Pancreas (tissue), 10 donors: ENCODE measurements at places on chromosomes 11 and 22.

GRCh38 chr11:3660960-3661359 is 10.2 kb downstream of the CHRNA10 start:
- no peak overlapping the region for H3K4me3 ChIP-seq
- DNase-seq: no peak
- no peaks in the 10 kb centered on the region for H3K4me1 ChIP-seq
- H3K27me3 ChIP-seq: no peaks in the 10 kb centered on the region
- no peaks in the 10 kb centered on the region for H3K36me3 ChIP-seq

GRCh38 chr11:45045683-45046471 is 95.2 kb upstream of the TP53I11 start:
- no peak overlapping the region for H3K4me3 ChIP-seq
- H3K27ac ChIP-seq: no peak overlapping the region
- H3K27me3 ChIP-seq: no peaks in the 10 kb centered on the region
- DNase-seq: no peak
- H3K36me3 ChIP-seq: no peaks in the 10 kb centered on the region
- no peaks in the 10 kb centered on the region for H3K4me1 ChIP-seq

GRCh38 chr11:115961159-115962003 is 457.2 kb upstream of the CADM1 start:
- no peaks in the 10 kb centered on the region for H3K4me1 ChIP-seq
- H3K36me3 ChIP-seq: no peaks in the 10 kb centered on the region
- no peaks in the 10 kb centered on the region for H3K27me3 ChIP-seq
- no peak for DNase-seq

- no peak overlapping the region for H3K4me3 ChIP-seq
- H3K27ac ChIP-seq: no peak overlapping the region
- no peaks in the 10 kb centered on the region for H3K36me3 ChIP-seq
Measured at GRCh38 chr22:37163575-37164504, 14.1 kb upstream of the IL2RB start.

- H3K27me3 ChIP-seq: no peaks in the 10 kb centered on the region
- H3K4me3 ChIP-seq: no peak overlapping the region
- no peak overlapping the region for H3K27ac ChIP-seq
Measured at GRCh38 chr11:64796047-64796756, 6.8 kb downstream of the MAP4K2 start.

GRCh38 chr22:50548040-50548920 is 2.6 kb downstream of the KLHDC7B start:
- H3K27ac ChIP-seq: no peak overlapping the region
- H3K27me3 ChIP-seq: peaks cover 3% of the 10 kb centered on the region
- no peaks in the 10 kb centered on the region for H3K36me3 ChIP-seq
- no peaks in the 10 kb centered on the region for H3K4me1 ChIP-seq
- H3K4me3 ChIP-seq: peak overlapping the region; percentile 16
- DNase-seq: no peak

DNA sequence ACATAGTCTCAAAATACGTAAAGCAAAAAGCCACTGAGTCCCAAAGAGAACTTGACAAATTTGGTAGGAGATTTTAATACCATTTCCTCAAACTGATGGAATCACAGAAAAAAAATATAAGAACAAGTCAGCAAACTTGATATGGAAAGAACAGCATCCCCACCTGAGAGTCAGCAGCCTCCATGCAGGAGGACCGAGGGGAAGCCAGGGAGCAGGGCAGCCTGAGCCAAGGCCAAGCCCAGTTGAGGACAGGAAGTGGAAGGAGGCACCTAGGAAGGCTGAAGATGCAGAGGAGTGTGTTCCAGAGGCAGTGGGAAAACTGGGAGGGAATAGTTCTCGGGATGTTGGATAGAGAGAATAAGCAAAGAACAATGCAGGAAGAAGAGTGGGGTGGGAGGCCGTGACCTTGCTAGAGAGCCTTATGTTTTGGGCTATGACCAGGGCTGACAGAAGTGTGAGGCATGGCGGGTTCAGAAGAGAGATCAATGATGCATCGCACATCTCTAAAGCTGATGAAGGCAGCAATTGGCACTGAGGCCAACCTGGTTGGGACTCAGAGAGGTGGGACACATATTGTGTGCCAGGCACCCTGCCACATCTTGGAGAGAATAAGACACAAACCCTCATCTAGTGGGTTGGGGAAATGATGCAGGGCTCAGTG is 15.4 kb downstream of the APOA4 start:
- H3K27ac ChIP-seq: peak overlapping the region; percentile 39
- H3K27me3 ChIP-seq: no peaks in the 10 kb centered on the region
- DNase-seq: no peak
- H3K4me3 ChIP-seq: no peak overlapping the region
- peaks cover 17% of the 10 kb centered on the region for H3K4me1 ChIP-seq

DNA sequence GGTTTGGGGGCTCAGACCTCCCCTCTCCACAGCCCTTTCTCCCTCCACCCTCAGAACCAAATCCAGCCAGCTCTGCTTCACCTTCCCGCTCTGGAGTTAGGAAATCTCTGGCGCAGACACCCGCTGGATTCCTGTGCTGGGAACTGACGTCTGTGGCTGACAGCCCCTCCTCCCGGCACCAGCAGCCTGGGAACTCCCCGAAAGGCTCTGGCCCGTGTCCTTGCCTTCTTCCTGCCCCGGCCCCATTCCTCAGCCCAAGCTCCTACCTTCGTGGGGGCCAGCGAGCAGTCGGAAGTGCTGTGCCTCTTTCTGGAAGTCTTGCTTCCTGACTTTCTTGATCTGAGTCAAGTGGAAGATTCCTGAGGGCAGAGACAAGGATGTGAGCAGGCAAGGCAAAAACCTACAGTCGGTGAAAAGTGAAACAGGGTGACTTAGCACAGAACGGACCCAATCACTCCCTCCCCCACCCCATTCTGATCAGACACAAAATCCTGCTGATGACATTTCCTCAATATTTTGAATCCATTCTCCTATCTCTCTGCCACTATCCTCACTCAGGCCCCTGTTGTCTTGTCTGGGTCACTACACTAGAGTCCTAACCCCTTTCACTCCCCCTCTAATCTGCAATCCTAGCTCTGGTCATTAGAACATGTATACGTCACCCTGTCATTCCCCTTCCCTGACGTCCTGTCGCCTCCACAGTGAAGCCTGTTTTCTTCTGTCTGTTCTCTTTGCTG is 34.1 kb downstream of the CHRDL2 start:
- H3K36me3 ChIP-seq: no peaks in the 10 kb centered on the region
- no peaks in the 10 kb centered on the region for H3K27me3 ChIP-seq

DNA sequence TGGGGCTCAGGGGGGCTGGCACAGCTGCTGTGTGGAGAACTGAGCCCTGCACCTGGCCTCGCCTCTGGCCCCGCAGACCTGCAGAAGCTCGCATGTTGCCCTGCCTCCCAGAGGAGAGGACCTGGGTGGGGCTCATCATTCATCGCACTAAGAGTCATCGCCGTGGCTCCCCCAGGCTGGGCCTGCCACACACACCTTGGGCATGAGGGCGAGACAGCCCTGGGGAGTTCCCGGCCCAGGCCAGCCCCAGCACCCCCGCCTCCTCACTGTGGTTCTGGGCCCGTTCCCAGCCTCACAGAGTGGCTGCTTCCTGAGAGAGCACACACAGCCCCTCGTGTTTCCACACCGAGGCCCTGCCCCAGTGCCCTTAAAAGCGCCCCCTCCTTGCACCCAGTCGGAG is 694.6 kb downstream of the TBC1D22A start:
- no peak for DNase-seq
- H3K27ac ChIP-seq: no peak overlapping the region
- no peaks in the 10 kb centered on the region for H3K4me1 ChIP-seq
- H3K4me3 ChIP-seq: no peak overlapping the region

GRCh38 chr11:111259896-111260295 is 14.4 kb downstream of the POU2AF2 start:
- no peaks in the 10 kb centered on the region for H3K4me1 ChIP-seq
- H3K4me3 ChIP-seq: no peak overlapping the region
- no peaks in the 10 kb centered on the region for H3K36me3 ChIP-seq
- no peak overlapping the region for H3K27ac ChIP-seq
- DNase-seq: no peak

DNA sequence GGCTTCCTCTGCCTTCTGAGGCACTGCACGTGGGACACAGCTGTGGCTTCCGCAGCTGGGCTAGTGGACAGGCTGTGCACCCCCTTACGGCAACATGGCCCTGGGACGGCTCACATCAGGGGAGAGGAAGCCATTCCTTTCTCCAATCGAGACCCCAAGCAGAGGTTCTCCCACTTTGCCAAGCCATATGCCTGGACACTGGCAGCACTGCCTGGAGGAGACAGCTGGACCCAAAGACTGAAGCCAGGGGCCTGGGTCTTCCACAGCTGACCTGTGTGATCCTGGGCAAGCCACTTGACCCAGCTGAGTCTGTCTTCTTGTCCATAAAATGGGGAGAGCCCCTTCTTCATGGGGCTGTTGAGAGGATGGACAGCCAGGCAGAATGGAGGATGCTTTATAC is 65.4 kb downstream of the SHISAL1 start:
- H3K27ac ChIP-seq: no peak overlapping the region
- no peaks in the 10 kb centered on the region for H3K27me3 ChIP-seq
- H3K4me1 ChIP-seq: no peaks in the 10 kb centered on the region
- H3K4me3 ChIP-seq: no peak overlapping the region
- DNase-seq: no peak

- DNase-seq: no peak
- no peaks in the 10 kb centered on the region for H3K36me3 ChIP-seq
- peak overlapping the region; percentile 25 for H3K27ac ChIP-seq
- H3K4me1 ChIP-seq: peaks cover 9% of the 10 kb centered on the region
Measured at GRCh38 chr22:35835267-35835997, 117.8 kb downstream of the APOL5 start.

DNA sequence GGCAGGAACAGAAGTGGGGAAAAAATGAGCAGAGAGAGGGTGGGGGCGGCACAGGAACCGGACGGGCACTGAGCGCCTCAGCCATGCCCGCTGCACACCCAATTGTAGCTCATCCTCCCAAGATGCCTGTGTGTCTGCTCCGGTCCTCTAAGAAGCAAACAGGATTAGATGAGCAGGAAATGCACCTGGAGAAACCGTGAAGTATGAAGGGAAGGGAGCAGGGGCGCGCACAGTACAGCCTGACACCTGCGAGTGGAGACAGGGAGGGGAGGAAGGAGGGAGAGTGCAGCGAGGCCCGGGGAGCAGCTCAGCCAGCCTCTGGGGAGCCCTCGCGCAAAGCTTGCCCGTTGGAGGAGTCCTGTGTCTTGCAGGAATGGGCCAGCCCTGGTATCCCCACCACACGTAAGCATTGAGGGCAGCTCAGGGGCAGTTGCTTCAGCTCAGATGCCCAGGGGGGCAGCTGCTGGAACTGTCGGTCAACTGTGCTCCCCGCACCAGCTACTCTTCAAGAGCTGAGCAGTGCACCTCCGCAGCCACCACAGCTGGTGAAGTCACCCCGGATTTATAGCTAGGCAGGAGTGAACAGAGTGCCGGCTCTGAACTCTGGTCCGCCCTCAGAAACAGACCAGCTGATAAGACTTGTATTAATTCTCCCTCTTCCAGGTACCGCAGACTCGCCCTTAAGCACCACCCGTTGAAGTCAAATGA is 7.0 kb downstream of the DNAJB13 start:
- no peak overlapping the region for H3K27ac ChIP-seq
- H3K4me1 ChIP-seq: no peaks in the 10 kb centered on the region
- H3K36me3 ChIP-seq: no peaks in the 10 kb centered on the region
- no peak overlapping the region for H3K4me3 ChIP-seq
- DNase-seq: no peak

DNA sequence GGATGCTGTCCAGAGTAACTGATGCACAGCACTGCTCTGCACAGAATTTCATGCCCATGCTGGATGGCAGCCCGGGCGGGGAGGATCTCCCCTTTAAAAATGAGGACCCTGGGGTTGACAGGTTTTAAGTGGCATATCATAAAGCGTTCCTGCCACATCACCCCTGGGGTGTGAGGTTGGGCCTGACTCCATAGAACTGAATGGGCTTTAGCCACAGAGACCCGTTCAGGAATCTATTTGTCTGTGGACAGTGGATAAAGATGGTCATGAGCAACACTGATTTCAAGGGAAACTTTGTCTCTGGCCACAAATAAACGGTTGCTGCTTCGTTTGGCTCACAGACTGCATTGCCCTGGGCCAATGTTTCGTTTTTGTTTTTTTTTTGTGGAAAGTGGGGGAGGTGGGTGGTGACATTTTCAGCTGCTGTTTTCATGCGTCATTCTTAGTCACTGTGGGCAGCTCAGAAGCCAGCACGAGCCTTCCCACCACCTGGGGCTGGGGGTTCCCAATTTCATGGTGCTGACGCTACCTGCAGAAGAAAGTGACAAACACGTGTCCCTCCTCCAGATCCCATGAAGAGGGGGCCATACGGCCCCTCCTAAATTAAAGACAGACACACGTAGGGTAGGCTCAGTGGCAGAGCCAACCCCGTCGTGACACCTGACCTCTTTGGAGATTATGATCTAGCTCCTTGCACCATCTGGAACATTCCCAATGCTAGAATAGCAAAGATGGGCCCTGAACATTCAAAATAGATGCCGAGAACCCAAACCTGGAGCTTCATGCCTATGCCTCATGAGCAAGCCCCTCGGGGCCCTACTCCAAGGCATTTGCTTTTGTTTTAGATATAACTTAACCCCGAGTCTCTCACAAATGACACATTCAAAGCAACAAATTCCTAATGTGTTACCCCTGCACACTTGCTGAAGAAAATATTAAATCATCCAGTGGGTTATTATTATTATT is 54.8 kb upstream of the PHF21B start:
- H3K27me3 ChIP-seq: no peaks in the 10 kb centered on the region

- no peaks in the 10 kb centered on the region for H3K36me3 ChIP-seq
- no peaks in the 10 kb centered on the region for H3K4me1 ChIP-seq
- no peak overlapping the region for H3K27ac ChIP-seq
- H3K4me3 ChIP-seq: no peak overlapping the region
- H3K27me3 ChIP-seq: no peaks in the 10 kb centered on the region
- DNase-seq: no peak
Measured at GRCh38 chr11:108890482-108891105, 225.7 kb downstream of the DDX10 start.

- H3K36me3 ChIP-seq: no peaks in the 10 kb centered on the region
Measured at GRCh38 chr11:41779401-41779960, 320.0 kb upstream of the LRRC4C start.

GRCh38 chr22:49748514-49748913 is 79.2 kb downstream of the BRD1 start:
- no peaks in the 10 kb centered on the region for H3K4me1 ChIP-seq
- DNase-seq: no peak
- H3K27me3 ChIP-seq: no peaks in the 10 kb centered on the region
- H3K4me3 ChIP-seq: no peak overlapping the region
- H3K27ac ChIP-seq: no peak overlapping the region

GRCh38 chr11:59643390-59643789 is 25.4 kb downstream of the PATL1 start:
- no peaks in the 10 kb centered on the region for H3K27me3 ChIP-seq
- H3K4me3 ChIP-seq: no peak overlapping the region
- H3K36me3 ChIP-seq: peaks cover 24% of the 10 kb centered on the region
- DNase-seq: no peak
- H3K27ac ChIP-seq: no peak overlapping the region

DNA sequence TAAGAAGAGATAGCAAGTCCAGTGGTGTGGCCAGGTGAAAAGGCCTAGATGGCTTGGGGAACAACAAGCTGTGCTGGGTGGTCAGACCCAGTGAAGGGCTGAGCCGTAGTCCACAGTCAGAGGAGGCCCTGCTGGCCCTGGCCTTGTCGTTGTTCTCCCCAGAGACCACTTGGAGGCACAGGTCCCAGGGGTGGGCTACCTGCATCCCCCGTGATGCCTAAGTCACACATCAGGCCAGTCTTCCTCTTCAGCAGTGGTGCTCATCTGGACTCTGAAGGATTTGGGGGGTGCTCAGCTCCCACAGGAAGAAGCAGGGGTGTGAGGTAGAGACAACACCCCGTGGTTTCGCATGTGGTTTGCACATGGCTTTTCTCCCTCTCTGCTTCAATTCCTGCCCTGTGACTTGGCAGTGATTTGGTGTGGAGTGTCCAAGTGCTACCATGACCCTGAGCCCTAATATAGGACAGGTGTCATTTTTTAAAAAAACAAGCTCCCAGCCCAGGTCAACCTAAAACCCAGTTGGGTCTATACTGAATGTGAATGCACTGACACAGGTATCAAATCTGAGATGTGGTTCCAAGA is 51.0 kb downstream of the ALX4 start:
- no peaks in the 10 kb centered on the region for H3K27me3 ChIP-seq
- H3K4me3 ChIP-seq: no peak overlapping the region
- no peaks in the 10 kb centered on the region for H3K36me3 ChIP-seq
- DNase-seq: no peak
